ENCODE measurements at places on chromosomes 12 and 14.
A peak's percentile ranks its signal among the peaks of the same experiment; 100 is the strongest.

DNA sequence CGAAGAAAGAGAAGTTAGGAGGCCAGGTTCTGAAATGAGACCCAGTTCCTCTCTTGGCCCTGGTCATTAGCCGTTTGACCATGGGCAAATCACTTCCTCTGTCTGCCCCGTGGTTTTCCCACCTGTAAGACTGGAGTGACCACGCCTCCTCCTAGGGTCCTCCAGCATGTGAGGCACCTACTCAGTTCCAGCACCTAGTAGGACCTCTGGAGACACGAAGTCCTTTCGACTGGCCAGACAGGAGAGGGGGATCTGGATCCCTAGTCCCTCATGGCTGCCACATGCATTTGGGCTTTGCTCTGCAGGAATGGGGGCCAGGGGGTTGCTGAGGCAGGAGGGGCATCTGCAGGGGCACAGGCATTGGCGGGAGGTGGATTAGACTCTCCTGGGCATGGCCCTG lies 16.3 kb downstream of the TRPV4 start:
- no peak for DNase-seq

GRCh38 chr12:18966954-18967353 lies 162.6 kb upstream of the PLEKHA5 start:
- no peak for DNase-seq

- DNase-seq = no peak
These were observed 9.4 kb upstream of the CNIH1 start for GRCh38 chr14:54450535-54450934.

DNA sequence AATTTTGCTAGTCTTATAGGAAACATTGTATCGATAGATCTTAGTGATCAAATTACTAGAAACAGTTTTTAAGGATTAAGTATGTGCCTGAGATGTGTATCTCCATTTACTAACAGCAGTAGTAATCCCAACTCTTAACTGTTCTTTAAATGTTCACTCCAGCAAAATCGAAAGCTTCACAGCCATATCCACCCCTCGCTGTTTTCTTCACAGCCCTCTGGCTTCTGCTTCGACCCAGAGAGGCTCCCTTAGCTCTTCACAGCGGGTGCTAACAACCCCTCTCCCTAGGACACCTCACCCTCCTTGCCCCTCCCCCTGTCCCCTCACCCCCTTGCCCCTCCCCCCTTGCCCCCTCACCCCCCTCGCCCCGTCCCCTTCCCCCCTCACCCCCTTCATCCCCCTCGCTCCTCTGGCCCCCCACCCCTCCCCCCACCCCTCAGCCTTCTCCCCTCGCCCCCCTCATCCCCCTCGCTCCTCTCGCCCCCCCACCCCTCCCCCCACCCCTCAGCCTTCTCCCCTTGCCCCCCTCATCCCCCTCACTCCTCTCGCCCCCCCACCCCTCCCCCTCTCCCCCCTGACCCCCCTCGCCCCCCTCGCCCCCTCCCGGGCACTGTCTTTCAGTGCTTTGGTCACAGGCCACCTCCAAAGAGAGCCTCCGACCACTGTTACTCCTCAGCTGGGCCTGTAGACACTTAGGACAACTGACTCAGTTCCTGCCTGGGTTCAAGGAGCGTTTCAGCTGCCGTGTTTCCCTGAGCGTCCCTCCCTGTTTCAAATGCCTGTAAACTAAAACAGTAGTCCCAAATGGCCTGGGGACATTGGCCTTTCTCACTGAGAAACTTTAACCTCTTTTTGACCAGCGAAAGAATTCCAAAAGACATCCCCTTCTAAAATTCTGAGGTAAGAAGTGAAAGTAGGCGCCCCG lies 46.0 kb upstream of the DYNC1H1 start:
- no peak for DNase-seq

DNA sequence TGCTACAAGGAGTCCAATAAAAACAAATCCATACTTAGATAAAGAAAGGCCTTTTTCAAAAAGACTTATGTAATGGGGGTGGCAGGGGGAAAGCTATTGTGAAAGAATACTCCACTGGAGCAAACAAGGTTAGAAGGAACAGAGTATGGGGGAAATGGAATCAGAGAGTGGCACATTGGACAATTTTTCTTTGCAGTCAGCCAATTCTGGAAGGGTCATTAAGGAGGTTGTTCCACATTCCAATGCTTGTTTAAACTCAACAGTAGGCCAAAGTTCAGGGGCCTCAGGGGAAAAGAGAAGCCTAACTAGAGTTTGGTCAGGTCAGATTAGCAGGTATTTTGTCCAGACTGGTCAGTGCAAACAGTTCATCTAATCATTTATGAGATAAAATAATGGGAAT lies 105.2 kb upstream of the RESF1 start:
- DNase-seq = no peak

GRCh38 chr14:72894623-72895378 lies 900 bp upstream of the DPF3 start:
- peak; percentile 13 for DNase-seq

- DNase-seq = no peak
These were observed 94.9 kb downstream of the DUSP16 start for GRCh38 chr12:12467688-12468261.

DNA sequence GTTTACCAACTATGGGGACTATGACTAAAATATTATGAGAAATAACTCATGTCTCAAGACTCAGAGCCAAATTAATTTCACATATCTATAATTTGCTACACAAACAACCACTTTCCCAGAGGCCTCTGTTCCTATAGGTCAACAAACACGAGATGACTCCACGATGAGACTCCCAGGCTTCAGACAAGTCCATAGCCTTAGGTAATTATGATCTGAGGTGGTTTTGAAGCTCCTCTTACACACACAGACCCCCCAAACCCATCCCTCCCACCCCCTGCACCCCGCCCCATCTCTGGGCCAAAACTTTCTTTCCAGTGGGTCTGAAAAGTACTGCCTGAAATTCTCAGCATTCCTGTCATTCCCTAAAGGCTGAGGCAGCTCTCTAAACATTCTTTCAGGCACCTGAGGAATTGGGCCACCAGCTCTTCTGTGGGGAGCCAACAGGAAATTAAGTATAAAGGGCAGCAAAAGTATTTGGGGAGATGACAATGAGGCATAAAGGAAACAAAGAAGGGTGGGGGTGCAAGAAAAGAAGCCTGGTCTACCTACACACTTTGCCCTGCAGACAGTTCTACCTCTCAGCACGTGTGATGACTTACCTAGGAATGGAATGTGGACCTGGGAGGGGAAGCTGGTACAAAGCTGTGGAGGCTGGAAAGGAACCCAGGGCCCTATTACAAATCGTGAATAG lies 143.6 kb downstream of the PAWR start:
- no peak for DNase-seq

DNA sequence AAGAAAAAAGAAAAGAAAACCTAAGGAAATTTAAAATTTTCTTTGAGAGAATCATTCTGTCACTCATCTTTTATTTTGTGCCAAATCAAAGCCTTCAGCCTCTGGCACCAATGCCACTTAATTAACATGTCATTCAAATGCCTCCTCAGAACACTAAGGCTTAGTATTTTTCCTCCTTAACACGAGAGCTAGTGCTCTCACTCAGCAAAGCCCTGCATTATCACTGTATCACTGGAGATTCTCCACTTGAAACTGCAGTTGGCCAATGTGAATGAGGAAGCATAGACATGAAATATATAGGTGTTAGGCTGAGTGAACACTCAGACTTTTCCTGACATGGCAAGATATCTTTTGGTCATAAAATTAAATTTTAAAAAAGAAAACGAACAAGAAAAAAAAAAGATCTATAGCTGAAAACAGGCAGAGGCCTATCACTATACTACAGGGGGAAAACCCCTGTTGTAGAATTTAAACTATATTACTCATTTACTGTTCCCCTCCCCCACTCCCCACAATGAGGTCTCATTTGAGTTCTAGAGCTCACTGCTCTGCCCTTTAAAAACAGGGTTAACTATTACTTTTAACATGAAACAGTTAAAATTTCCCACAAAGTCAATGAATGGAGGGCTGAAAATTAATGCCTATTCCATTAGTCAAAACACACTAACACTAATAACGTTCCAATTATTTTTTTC lies 5.1 kb downstream of the MBIP start:
- DNase-seq = no peak

DNA sequence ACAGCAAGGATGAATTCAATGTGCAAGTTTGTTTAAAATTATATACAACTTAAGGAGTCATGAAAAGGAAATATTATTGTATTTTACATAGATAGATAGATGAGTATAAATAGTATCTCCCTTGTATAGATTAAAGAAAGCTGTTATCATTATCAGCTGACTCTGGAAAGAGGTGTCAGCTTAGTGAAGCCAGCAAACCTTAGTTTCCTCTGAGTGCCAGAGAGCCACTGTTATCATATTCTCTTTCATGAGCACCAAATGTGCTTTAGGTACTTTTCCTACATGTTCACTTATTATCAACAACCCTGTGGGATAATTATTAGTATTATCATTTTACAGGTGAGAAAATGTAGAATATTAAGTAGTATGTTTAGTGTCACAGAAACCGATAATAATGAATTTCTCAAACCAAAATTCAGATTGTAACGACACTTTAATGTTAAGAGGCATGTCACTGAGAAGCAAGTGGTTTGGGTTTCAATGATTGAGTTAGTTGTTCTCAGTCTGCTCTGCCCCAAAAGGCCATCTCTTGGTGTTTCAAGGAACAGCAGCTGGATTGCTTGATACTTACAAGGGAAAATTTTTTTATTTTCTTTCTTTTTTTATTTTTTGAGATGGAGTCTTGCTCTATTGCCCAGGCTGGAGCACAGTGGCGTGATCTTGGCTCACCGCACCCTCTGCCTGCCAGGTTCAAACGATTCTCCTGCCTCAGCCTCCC lies 53.7 kb downstream of the PLEKHA5 start:
- no peak for DNase-seq

GRCh38 chr12:18496156-18496555 lies 234.8 kb downstream of the PIK3C2G start:
- no peak for DNase-seq

- DNase-seq = no peak
These were observed 289.5 kb downstream of the TMEM132D start for GRCh38 chr12:129614221-129614885.

- DNase-seq = no peak
These were observed 1083.6 kb upstream of the LRFN5 start for GRCh38 chr14:40523123-40523522.

DNA sequence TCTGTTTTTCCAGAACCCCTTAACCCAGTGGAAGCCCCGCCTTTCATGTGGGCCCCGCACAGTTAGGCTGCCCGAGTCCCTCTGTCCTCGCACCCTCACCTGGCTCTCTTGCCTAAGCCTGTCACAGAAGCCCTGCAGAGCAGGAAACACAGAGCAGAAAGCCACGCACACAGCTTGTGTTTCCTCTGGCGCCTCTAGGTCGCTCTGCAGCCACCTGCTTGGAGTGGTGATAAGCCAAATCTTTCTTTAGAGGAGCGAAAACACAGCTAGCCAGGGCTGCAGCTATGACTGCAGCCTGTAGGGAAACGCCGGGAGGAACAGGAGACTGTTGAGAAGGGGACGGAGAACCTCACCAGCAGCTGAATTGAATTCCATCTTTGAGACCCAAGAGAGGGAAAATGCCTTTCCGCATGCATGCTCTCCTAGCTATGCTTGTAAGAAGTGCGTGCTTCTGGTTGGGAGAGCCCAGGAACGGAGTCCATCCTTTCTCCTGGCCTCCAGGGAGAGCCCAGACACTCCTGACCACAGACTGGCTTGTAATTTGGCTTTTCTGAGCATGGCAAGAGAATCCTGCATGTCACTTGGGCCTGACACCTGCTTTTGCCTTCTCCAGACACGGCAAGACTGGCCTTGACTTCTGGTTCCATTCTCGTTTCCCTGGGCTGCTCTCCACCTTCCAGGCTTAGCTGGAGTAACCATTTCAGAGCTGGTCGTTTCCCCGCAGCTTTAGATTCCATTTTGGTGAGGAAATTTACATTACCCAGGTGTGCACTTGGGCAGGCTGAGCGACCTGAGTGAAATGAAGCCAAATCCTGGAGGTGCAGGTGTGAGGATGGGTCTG lies 301.6 kb downstream of the CACNA1C start:
- DNase-seq = no peak

DNA sequence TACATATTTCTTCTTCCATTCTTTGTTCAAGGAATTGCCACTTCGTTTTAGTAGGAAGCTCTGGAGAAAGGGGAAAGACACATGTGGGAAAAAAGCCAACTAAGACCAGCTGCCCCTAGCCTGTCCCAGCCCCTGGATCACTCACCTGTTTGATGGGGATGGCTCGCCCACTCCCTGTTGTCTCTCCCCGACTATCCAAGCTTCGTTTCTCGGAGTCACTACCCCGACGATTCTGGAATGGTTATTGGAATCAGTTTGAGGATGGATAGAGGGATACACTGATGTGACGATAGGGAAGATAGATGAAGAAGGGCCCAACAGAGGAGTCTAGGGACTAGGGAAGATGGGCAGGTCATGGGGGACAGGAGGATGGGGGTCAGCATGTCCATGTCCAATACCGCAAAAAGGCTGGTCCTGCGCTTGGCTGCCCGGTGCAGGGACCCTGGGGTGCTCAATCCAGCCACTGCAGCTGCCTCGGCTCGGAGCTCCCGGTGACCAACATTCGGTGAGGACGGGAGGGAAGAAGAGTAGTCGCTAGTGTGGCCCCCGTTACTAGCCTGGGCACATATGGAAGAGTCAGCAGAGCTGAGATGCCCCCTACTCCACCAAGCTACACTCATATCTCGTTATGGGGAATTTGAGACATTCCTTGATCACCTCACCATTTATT lies 7.0 kb downstream of the AGAP2 start:
- no peak for DNase-seq

DNA sequence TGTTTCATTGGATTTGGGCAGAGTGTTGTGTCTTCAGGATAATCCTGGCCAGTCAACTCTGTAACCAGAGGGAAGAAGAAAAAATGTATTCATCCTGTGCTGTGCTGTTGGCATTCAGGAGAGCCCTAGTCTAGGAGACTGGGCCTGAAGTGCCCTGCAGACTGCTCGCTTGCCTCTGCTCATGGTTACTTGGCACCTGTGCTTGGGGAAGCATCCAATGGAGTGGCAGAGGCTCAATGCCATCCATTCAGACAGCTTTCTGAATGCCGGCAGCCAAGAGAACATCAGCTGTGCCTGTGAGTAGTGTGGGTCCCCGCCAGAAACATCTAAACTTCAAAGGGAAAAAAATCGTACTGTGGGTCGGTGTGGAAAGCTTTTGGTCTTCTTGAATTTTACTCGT lies 124.2 kb downstream of the SRGAP1 start:
- no peak for DNase-seq

DNA sequence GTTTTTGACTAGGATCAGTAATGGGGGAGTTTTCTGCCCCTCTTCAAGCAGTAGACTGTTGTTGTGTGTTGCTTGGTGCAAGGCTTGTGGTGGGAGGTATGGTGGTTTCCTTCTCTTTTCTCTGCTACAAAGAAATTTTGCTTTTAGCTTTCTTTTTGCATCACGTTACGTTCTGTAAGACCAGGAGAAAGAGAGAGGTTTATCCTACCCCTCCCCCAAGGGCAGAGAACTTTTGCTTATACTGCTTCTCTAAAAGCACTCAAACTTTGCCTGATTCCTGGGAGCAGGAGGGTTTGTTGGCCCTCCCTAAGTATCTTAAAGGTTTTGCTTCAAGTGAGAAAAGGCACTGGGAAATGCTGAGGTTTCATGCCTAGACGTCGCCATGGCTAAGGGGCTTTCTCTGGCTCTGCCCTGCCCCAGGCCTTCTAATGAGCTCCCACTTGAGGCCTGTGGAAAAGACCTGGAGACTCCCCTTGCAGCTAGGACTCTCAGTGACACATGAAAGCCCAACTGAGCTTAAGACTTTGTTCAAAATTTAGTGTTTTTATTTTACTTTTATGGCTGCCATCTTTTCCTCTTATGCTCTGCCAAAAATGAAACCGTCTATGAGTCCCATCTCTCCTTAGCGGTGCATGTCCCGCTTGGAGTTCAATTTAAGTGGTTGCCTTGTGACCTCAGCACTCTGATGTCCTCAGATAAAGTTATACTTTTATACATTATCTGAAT lies 49.2 kb downstream of the EIF2S3B start:
- DNase-seq = no peak

- peak; percentile 33 for DNase-seq
These were observed 792 bp upstream of the CHD4 start for GRCh38 chr12:6607751-6608591.
